ENCODE measurements at places on chromosomes 5 and 9.

DNA sequence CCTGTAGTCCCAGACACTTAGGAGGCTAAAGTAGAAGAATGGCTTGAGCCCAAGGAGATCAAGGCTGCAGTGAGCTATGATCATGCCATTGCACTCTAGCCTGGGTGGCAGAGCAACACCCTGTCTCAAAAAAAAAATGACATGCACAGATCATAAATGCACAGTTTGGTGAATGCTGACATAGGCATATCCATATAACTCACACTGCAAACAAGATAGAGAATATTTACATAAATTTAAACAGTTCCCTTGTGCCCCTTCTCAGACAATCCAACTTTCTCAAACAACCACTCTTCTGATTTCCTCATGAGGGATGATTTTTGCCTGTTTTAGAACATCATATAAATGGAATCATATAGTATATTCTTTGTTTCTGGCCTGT, 88.7 kb upstream of the CAST start:
- no peak for DNase-seq

- DNase-seq = no peak
Observed at GRCh38 chr5:178785999-178786398, 55.5 kb upstream of the ZNF354A start.

DNA sequence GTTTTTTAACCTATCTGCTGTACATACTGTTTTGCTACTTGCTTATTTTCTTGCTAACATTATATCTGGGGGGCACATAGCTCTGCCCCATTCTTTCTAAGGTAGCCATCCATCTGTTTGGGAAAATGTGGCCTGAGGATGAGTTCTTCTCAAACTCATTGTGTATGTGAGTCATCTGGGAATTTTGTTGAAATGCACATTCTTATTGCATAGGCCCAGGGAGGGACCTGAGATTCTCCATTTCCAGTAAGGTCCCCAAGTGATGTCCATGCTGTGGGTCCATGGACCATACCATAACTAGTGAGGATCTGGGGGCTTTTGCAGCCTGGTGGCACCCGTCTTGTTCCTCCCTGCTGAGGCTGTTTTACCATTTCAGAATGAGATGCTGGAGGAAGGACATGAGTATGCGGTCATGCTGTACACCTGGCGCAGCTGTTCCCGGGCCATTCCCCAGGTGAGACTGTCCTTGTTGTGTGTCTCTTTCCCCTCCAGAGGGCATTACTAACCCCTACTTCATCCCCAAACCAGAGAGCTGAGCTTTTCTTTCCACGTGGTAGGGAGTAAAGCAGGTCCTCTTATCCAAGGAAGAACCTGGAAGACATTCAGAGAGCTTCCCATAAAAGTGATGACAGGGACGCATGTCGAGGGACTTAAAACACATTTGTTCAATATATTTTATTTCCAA, 28.6 kb downstream of the CYFIP2 start:
- DNase-seq = no peak

DNA sequence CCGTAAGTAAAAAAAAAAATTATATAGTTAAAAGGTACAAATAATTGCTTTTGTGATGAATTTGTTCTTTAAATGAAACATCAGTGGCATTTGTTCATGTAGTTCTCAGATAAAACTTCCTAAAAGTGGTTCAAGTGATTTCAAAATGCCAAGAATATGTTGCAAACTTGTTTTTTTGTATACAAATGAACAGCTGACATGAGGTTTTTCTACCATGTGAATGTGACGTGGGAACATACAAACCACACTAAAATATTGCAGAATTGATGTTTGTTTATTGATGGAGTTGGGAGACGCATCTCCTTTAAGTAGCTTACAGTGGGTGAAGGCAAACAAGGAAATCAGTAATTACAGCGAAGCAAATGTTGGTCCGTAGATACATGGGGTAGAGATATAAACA, 16.9 kb downstream of the BASP1 start:
- no peak for DNase-seq

- DNase-seq = no peak
Observed at GRCh38 chr9:2686911-2687310, 30.4 kb upstream of the KCNV2 start.

GRCh38 chr5:180333661-180334060, 19.5 kb downstream of the GFPT2 start:
- DNase-seq = no peak

DNA sequence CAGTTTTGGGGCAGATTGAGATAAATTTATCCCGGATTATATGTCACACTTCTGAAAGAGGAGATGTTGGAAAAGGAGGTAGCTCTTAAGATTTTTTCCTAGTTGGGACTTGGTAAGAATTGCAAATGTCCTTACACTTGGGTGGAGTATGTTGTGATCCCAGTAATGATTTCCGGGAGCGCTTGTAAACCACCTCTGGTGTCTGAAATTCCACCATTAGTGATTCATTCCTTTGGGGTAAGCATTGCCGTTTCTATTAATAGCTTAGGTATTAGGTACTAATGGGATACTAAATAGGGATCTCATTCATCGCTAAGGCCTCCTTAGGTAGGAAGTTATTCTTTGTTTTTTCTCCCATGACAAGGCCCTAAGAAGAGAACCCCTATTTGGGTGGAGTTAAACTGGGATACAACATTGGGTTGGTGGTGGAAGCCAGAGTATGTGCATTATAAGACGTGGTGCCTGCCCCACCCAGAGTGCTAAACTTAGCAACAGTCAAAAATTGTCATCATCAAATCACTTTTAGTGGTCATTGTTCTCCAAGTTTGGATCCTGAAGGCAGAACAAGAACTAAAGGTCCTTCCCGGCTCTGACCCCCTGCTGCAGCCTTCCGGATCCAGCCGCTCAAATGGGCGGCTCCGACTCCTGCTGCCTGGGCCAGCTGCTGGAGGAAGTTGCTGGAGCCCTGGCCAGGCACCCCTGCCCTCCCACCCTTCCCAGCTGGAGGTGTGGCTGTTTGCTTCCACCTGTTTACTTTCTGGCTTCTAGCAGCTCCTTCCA, 31.7 kb upstream of the DAB2IP start:
- DNase-seq = no peak

DNA sequence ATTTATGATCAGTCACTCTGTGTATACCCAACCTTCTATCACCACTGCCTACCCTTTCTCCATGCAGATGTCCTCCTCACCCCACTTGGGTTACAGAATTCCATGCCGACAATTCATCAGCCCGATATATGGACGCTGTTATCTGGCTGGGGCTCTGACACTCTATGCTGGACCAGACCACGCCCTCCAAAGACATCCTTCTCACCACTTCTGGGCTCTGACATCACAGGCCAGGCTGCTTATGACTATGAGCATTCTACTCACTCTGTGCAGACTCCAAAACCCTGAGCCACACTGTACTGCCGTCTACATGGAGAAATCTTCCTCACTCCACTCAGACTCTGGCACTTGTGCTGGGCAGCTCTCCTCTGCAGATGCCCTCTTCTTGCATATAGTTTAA, 7.6 kb upstream of the AK3 start:
- no peak for DNase-seq
